Aorta (tissue), 5 donors: ENCODE measurements at places on chromosomes 3 and 15.

GRCh38 chr15:79290642-79291275 lies 8.2 kb downstream of the ANKRD34C start:
- no peak for DNase-seq
- H3K4me3 ChIP-seq = no peak overlapping the region
- no peaks in the 10 kb centered on the region for H3K36me3 ChIP-seq
- no peak overlapping the region for H3K27ac ChIP-seq
- no peaks in the 10 kb centered on the region for H3K4me1 ChIP-seq
- no peaks in the 10 kb centered on the region for H3K27me3 ChIP-seq

DNA sequence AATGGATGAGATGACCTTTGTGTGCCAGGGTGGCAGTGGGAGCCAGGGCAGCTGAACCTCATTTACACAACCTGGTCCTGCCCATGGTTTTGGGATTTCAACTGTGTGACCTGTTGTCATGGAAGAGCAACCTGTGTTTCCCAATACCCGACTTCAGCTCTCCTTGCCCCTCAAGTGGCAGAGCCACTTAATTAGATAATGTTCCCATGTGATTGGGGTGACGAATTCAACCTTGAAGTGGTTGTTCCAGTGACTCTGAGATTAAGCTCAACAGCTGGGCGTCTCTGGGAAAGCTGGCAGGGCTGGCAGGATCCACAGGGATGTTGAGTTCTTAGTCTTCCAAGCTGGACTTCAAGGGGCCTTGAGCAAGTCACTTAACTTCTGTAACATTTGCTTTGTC lies 71.0 kb downstream of the THSD4 start:
- no peaks in the 10 kb centered on the region for H3K4me1 ChIP-seq
- no peak for DNase-seq
- no peaks in the 10 kb centered on the region for H3K27me3 ChIP-seq
- no peak overlapping the region for H3K4me3 ChIP-seq
- no peak overlapping the region for H3K27ac ChIP-seq

- H3K27me3 ChIP-seq = no peaks in the 10 kb centered on the region
- no peaks in the 10 kb centered on the region for H3K36me3 ChIP-seq
- no peak overlapping the region for H3K27ac ChIP-seq
- H3K4me1 ChIP-seq = no peaks in the 10 kb centered on the region
Measured at GRCh38 chr3:169029674-169030285, 633.7 kb downstream of the MECOM start.

GRCh38 chr3:132293251-132293650 lies 24.0 kb upstream of the ACP3 start:
- no peaks in the 10 kb centered on the region for H3K4me1 ChIP-seq
- H3K36me3 ChIP-seq = no peaks in the 10 kb centered on the region
- no peak overlapping the region for H3K4me3 ChIP-seq
- H3K27me3 ChIP-seq = no peaks in the 10 kb centered on the region
- H3K27ac ChIP-seq = no peak overlapping the region

DNA sequence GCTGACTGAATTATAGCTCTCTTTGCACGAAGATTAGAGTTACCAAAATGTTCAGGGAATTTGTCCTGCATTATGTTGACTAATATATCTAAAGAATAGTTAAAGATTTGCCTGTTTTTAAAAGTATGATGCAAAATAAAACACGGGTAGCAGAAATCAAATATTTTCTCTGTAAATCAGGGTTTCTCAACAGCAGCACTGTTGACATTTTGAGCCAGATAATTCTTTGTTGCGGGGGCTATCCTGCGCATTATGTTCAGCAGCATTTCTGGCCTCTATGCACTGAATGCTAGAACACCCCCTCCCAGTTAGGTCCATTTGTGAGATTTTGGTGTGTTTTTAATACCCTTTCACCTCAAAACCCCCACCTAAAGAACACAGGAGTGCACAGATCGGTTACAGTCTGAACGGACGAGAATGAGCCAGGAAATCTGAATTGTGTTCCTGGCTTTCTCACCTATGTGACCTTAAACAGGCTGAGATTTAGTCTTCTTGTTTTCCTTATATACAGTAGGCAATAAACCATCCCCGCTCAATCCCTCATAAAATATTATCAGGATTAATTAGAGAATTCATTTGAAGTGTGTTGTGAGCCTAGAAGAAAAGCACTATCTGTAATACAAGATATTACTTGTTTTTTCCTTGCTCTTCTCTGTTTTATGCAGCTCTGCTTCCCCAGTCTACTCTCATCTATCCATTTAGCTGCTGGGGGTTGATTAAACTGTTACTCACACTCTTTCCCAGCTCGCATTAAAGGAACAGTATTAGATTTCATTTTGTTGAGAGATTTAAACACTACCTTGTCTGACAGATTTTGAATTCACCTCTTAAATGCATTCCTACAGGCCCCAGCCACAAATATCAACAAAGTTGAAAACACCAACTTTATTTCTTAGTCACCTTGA lies 247.5 kb upstream of the GOLIM4 start:
- H3K27ac ChIP-seq = no peak overlapping the region
- no peak overlapping the region for H3K4me3 ChIP-seq
- H3K36me3 ChIP-seq = no peaks in the 10 kb centered on the region
- H3K4me1 ChIP-seq = no peaks in the 10 kb centered on the region
- H3K27me3 ChIP-seq = no peaks in the 10 kb centered on the region
- DNase-seq = no peak

DNA sequence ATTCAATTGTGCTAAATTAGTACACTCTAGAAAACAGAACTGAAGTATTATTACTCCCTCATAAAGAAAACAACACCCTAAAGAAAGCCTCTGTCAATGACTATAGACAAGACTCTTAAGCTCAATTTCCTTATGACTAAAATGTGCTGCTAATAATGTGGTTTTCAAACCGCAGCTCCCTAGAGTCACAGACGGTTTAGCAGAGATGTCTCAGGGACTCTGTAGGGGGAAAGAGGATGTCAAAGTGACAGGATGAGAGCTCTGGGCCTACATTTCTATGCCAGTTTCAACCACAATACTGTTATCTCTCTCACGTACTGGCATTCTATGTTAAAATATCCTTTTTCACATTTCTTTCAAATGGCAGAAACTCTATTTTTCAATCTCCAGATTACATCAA lies 37.6 kb upstream of the WDR49 start:
- no peak for DNase-seq
- no peaks in the 10 kb centered on the region for H3K4me1 ChIP-seq
- H3K27me3 ChIP-seq = no peaks in the 10 kb centered on the region
- no peak overlapping the region for H3K4me3 ChIP-seq
- peaks cover 2% of the 10 kb centered on the region for H3K36me3 ChIP-seq

- no peak overlapping the region for H3K27ac ChIP-seq
- DNase-seq = no peak
- H3K36me3 ChIP-seq = no peaks in the 10 kb centered on the region
- no peak overlapping the region for H3K4me3 ChIP-seq
- H3K4me1 ChIP-seq = no peaks in the 10 kb centered on the region
- H3K27me3 ChIP-seq = no peaks in the 10 kb centered on the region
Measured at GRCh38 chr3:31472479-31473390, 60.0 kb upstream of the STT3B start.

DNA sequence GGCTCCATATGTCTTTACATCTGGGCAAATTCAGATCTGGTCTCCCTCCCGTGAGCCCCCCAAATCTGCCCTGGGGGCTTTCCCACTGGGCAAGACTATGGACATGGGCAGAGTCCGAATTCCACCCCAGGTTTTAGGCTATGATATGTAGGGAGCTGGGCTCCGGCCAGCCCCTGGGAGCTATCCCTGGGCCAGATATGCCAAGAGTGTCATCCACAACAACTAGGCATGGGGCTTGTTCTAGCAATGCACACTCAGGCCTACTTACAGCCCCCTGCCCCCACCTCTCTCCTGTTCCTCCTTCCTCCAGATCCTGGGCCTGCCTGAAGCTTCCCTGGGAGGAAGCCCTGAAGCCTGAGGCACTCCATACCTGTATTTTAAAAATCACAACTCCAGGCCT lies 622 bp downstream of the XIRP1 start:
- no peak overlapping the region for H3K27ac ChIP-seq
- no peak for DNase-seq
- no peaks in the 10 kb centered on the region for H3K4me1 ChIP-seq
- H3K4me3 ChIP-seq = no peak overlapping the region

DNA sequence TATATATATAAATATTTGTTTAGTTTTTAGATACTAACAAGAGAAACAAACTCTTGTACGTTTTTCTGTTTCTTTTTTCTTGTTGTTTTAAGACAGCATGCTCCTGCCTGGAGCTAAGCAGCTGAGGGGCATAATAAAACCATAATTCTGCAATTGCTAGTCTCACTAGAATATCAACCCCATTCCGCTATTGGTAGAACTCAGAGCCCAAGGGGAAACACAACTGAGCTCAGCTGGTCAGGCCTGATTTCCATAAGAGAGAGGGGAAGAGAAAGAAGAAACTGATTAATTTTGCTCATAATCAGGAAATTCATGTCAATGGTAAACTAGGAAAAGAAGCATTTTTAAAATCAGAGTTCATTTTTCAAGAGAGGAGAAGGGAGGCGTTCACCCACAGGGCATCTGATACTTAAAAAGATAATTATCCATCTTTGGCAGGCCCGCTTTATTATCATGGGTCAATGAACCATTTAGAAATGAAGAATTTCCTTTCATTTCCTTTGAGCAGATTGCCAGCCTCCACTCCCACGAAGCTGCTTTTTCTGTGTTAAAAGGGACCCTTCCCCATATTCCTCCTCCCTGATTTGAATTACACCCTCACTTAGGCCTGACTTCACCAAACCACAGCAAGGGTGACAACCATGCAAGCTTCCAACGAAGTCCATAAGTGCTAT lies 965.3 kb upstream of the CFAP20DC start:
- no peaks in the 10 kb centered on the region for H3K36me3 ChIP-seq
- no peak overlapping the region for H3K4me3 ChIP-seq
- no peaks in the 10 kb centered on the region for H3K27me3 ChIP-seq
- no peaks in the 10 kb centered on the region for H3K4me1 ChIP-seq

DNA sequence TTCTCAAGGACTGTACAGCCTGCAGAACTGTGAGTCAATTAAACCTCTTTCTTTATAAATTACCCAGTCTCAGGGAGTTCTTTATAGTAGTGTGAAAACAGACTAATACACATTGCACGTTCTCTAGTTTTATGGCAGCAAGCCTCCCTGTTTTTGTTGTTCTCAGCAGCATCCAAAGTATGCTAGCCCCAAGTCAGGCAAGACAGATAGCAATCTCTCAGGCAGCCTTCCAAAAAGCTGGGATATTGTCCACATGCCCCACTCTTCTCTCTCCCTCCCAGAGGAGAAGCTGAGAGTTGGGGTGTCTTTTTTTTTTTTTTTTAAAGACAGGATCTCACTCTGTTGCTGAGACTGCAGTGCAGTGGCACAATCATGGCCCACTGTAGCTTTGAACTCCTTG lies 130.6 kb downstream of the ISL2 start:
- no peaks in the 10 kb centered on the region for H3K36me3 ChIP-seq
- no peak overlapping the region for H3K4me3 ChIP-seq
- H3K27me3 ChIP-seq = no peaks in the 10 kb centered on the region
- no peaks in the 10 kb centered on the region for H3K4me1 ChIP-seq
- no peak for DNase-seq

- H3K4me1 ChIP-seq = peaks cover 2% of the 10 kb centered on the region
- H3K27me3 ChIP-seq = no peaks in the 10 kb centered on the region
- peaks cover 3% of the 10 kb centered on the region for H3K36me3 ChIP-seq
- no peak for DNase-seq
- H3K4me3 ChIP-seq = no peak overlapping the region
Measured at GRCh38 chr3:71564361-71564760, 19.2 kb downstream of the FOXP1 start.

DNA sequence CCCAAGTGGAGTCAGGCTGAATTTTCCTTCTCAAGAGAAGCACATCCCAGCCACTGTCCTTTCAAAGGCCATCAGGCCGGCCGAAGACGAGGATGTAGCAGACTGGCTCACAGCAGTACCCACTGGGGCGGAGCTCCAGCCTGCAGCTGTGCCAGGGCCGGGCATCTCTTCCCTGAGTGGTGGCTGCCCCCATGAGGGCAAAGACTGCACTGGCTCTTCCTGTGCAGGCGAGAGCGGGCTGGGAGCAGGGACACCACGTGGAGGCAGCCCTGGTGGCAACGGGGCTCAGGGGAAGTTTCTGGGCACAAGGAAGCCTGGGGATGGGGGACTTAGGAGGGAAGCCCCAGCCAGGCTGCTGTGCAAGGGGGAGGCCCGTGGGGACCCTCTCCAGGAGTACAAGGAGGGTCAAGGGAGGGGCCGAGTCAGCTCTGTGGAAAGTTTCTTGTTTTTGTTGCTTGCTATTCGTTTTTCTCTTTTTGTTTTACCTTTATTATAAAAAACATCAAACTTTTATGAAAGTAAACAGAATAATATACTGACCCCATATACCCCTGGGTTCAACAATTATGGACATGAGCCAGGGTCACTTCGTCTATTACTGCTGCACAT lies 66.1 kb downstream of the RPN1 start:
- H3K4me1 ChIP-seq = no peaks in the 10 kb centered on the region
- no peaks in the 10 kb centered on the region for H3K36me3 ChIP-seq
- H3K4me3 ChIP-seq = no peak overlapping the region
- no peak overlapping the region for H3K27ac ChIP-seq
